Iris pigment epithelial cell (primary cell): ENCODE measurements at places on chromosomes 3 and 15.

DNA sequence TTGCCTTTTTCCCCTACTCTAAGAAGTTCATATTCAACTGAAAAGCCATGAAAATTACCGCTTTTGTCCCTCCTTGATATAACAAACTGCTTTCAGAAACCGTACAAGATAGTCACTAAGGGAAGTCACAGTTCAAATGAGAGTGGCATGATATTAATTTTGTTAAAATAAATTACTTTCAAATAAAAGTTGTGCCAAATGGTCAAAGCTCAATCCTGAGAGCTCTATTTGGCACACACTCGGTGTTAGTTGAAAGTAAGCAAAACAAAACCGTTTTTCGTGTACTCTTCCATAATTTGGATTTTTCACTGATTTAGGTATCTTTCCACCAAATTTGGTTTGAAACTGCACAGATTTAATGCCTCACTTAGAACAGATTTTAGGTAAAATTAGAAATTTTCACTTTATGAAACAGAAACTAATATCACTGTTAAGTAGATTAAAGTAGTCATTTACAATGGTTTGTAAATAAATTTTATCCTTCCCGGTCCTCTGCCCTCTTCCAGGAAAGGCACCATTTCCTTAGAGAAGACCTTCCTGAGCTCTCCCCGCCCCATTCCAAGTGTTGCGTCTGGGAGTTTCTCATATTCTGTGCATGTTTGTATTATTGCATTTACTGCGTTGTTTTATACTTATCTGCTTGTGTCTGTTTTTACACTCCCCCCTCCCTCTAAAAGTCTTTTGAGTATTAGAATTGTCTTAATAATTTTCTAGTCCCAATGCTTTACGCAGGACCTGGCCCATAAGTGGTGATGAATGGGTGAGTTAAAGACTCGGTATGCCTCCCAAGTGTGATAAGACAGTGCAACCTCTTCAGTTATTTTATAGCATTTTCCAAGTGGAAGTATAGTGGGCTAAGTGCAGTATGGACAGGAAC is 853 bp downstream of the TCAIM start:
- DNase-seq: no peak

DNA sequence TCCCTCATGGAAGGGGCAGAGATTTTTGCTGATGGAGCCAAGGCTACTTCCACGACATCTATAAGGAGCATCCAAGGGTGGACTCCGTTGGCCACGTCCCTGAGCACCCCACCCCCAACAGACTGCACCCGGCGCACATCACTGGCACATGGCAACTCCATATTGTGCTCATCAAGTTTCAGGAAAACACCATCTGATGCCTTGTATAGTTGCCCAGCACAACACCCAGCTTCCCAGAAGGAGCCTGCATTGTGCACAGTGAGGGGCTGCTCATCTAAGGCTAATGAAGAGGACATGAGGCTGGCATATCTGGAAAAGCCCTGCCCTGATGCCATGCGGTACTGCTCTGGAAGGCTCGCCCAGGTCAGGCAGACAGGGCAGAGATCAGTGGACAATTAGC is 15.0 kb upstream of the CACNA2D2 start:
- no peak for DNase-seq

- DNase-seq: no peak
Observed at GRCh38 chr3:181713280-181713647, 1.5 kb downstream of the SOX2 start.

DNA sequence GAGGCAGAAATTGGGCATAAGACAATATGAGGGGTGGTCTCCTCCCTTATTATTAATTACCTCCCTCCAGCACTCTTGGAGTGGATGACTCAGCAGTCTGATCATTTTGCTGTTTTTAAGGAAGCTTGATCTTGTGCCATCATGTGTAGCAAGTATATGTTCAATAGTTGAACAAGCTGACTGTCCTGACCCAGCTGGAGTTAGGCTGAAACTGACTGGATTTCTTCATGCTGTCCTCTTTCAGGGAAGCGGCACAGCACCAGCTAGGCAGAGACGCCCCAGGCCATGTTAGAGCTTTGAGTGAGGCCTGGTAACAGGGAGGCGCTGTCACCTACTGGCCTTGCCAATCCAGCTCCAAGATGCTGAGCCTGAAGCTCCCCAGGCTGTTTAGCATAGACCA is 54.4 kb upstream of the KIF23 start:
- DNase-seq: peak; percentile 37

GRCh38 chr3:186514296-186515002 is 29.7 kb downstream of the CRYGS start:
- peak; percentile 14 for DNase-seq

DNA sequence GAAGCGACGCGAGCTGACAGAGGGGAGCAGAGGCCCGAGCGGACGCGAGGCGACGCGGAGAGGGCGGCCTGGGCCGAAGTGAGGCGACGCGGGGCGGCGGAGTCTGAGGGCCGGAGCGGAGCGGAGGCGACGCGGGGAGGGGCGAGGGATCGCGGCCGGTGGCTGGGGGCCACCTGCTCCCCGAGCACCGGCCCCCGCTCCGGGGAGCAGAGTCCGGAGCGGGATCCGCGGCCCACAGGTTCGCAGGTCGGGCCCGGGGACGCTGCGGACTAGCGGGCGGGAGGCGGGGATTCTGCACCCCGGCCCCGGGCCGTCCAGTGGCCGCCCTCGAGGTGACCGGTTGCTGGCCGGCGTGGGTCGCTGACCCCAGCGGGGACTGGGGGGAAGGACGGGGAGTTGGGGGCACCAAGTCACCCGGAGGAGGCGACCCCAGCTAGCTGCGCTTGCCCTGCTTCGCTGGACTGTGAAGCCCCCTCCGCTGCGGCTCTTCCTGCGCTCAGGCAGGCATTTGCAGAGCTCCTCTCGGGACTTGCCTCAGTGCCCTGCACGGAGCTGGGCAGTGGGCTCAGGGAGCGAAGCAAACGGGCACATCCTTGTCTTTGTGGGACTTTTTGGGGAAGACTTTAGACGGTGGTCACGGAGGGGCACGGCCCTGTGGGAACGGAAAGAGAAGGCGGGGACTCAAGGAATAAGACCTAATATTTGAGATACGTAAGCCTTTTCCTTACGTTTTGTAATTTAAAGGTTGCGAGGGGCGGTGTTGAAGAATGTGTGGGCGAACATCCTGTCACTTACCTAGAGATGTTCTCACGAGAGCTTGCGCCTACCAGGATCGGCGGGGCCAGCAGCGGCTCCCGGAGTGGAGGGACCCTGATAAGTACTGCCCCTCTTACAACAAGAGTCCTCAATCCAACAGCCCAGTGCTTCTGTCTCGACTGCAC is 566 bp downstream of the HMCES start:
- DNase-seq: peak; percentile 78

- DNase-seq: no peak
Observed at GRCh38 chr3:119084371-119085069, 49.9 kb upstream of the IGSF11 start.

- no peak for DNase-seq
Observed at GRCh38 chr3:75180235-75180944, 483.7 kb upstream of the FRG2C start.

DNA sequence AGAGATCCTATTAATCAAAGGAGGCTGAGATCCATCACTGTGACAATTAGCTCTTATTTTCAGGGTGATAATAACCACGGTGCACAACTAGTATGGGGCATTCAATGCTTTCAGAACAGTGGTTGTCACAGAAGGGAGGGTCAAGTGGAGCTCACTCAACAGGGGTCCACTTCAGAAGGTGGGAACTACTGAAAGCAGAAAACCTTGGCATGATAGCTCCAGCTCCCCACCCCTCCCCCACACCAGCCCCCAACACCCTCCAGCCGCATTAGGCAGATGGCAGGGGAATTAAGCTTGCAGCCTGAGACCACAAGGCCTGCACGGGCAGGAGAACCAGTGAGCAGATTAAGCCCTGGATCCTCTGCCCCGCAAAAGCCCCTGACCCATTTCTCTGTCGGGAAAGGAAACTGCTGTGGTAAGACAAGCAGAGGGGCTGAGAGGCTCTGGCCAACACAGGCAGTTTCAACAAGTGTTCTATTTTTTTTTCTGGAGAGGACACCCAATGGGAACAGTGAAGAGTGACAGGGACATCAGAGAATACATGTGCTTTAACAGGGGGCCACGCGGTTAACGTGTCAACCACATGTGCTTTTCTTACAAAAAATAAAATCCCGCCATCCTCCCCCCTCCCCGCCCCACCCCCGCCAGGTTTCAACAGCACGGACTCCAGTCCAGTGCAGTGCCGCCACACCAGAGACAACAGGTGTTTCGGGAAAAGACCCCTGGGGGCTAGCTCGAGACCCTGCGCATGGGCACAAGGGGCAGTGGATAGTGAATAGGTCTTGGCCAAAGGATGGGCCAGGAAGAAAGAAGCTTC is 997 bp downstream of the FYCO1 start:
- no peak for DNase-seq

GRCh38 chr3:179967622-179968021 is 69.1 kb downstream of the PEX5L start:
- DNase-seq: no peak

DNA sequence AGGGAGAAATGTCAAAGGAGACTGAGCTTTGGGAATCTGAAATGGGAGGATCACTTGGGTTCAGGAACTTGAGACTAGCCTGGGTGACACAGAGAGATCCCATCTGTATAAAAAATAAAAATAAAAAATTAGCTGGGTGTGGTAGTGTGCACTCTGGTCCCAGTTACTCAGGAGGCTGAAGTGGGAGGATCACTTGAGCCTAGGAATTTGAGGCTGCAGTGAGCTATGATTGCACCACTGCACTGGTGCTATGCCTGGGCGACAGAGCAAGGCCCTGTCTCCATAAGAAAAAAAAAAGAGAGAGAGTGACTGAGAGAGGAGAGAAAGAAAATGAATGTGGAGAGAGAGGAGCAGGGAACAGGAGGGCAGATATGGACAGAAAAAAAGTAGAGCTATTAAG is 72.8 kb downstream of the SENP2 start:
- DNase-seq: peak; percentile 43

DNA sequence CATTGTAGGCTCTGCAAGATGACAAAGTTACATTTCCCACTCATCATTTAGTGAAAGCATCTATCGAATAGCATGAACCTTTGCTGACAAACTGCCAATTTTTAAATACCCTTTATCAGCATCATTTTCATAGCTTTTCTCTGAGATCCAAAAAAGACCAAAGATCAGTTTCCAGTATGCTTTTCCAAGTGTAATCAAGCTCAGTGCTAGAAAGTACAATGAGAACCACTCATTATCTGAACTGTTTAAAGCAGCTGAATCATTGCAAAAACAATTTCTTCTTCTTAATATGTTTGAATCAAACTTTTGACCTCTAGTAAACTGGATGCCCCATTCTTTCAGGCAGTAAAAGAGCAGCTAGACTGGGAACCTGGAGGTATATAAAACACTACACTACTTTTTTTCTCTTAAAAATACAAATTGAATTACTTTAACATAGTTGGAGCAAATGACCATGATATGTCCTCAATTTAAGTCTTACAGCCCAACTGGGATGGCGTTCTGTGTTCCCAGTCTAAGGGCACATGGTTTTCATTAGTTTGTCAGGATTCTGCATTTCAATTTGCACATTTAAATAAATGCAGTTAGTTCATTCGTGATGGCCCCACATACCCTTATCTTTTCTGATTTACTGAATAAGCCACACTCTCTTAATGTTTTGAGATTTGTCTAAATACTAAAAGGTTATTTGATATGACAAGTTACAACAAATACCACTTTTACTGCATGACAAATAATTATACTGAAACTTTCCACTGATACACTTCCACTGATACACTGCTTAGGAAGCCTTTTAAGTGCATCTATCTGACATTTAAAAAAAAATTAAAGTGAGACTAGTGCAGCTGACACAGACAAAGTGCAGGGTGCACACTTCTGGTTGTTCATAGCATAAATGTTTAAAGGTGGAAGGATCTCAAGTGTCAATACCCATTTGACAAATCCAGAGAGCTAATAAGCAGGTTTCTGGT is 146.0 kb upstream of the FRMD4B start:
- DNase-seq: no peak

DNA sequence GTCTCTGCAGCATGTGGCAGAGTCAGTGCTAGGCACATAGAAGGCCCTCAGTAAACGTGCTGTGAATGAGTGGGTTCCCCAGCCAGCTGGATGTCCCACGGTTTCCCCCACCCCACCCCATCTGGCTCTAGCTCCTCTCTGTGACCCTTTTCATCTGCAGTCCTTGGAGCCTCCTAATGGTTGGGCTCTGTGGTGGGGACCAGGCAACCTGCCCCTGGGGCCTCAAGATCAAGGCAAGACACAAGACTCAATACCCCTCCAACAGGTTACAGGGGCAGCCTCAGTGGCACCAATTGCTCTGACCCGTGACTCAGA is 17.1 kb upstream of the CYP11A1 start:
- DNase-seq: no peak

- DNase-seq: peak; percentile 59
Observed at GRCh38 chr3:177538750-177539730, 341.8 kb upstream of the TBL1XR1 start.

GRCh38 chr15:71595846-71596553 is 214.4 kb upstream of the NR2E3 start:
- DNase-seq: no peak

- DNase-seq: no peak
Observed at GRCh38 chr3:52881871-52882270, 15.5 kb downstream of the STIMATE start.

GRCh38 chr3:61132062-61132461 is 119.2 kb downstream of the FHIT start:
- DNase-seq: no peak

GRCh38 chr3:9932843-9933560 is 632 bp upstream of the CRELD1 start:
- peak; percentile 82 for DNase-seq

DNA sequence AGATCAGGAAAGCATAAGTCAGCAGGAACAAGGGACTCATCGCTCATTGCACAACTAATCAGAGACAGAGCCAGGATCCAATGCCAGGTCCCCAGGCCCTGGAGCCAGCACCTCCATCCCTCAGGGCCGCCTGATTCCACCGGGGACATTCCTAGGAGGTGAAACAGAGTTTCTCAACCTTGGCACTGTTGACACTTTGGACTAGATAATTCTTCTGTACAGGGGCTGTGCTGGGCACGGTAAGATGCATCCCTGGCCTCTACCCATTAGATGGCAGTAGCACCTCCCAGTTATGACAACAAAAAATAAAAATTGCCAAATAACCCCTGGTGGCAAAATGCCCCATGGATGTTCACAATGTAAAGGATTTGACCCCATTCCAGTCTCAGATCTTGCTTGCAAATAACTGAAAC is 127.7 kb downstream of the MTHFS start:
- peak; percentile 7 for DNase-seq

GRCh38 chr15:77002436-77002835 is 7.5 kb downstream of the PSTPIP1 start:
- DNase-seq: no peak

GRCh38 chr3:47476330-47476626 is 537 bp upstream of the SCAP start:
- no peak for DNase-seq

GRCh38 chr3:119751423-119751822 is 30.5 kb upstream of the NR1I2 start:
- DNase-seq: no peak
